NCI-H2107 (cell line): ENCODE measurements at places on chromosomes 4 and X.

- peak; percentile 57 for DNase-seq
These were observed 20.2 kb downstream of the TMEM31 start for GRCh38 chrX:103730796-103731493.

GRCh38 chr4:156158747-156159146 is 205.1 kb upstream of the CTSO start:
- DNase-seq = no peak

DNA sequence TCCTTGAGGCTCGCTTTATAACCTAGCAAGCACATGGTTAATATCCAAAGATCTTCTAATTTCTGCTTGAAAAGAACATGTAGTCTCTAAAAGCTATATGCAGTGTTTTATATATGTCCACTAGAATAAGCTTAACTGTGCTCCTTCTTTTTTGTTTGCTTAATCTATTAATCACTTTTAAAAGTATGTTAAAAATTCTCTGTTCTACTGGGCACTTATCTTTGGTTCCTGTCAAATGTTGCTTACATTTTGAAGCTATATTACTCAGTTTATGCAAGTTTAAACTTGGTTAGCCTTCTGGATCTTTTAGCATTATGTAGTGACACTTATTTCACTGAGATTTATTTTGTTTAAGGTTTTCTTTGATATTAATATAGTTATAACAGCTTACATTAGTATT is 32.5 kb downstream of the MAOA start:
- DNase-seq = no peak

DNA sequence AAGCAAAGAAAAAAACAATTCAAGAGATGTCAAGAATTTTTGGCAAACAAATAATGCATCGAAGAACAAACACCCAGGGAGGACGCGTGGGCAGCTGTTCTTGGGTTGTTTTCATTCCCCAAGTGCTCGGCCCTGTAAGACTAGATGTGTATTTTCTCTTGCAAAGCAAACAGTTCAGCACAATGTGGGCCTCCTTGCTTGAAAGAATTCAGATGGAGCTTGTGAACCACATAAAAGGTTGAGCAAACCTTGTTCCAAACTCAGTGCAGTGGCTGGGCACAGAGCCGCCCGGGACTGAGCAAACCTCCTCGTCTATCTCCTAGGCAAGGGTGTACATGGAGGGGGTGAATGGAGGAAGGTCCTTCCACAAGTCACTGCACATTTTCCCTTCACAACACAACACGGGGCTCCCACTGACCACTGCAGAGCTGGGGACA is 82.4 kb downstream of the HTRA3 start:
- DNase-seq = no peak

GRCh38 chr4:184066584-184067300 is 150.9 kb downstream of the ENPP6 start:
- no peak for DNase-seq

DNA sequence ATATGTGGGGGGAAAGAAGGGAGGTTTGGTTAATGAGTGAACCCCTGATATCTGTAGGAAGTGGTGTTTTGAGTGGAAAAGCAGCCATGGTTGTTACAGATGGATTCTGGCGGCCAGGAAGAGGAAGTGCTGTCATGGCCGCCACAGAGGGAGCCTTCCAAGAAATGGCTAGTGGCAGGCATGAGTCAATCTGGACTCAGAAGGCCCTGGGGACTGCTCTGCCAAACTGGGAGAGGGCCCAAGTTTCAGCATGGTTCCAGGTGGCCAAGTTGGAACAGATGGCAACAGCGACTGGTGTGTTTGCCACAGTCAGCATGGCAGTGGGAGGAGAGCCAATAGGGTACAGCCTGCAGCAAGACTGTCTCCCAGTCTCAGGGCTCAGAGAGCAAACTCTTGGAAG is 32.5 kb downstream of the ETDB start:
- no peak for DNase-seq

DNA sequence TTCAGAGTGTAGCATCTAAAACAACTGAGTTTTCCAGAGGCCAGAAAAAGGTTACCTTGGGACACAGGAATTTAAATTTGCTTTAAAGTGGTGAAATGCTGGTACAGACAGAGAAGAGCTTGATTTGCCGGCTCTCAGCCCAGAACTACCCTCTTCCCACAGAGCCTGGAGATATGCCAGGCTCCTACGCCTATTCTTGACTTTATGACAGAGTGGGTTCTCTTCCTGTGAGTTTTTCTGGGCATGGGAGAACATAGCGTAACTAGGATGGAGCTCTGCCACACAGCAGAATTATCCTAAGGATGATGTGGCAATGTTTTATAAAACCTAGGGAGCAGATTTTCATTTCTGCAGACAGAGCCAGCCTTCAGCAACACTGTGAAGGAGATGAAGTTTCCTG is 241.8 kb downstream of the GRIA3 start:
- no peak for DNase-seq

DNA sequence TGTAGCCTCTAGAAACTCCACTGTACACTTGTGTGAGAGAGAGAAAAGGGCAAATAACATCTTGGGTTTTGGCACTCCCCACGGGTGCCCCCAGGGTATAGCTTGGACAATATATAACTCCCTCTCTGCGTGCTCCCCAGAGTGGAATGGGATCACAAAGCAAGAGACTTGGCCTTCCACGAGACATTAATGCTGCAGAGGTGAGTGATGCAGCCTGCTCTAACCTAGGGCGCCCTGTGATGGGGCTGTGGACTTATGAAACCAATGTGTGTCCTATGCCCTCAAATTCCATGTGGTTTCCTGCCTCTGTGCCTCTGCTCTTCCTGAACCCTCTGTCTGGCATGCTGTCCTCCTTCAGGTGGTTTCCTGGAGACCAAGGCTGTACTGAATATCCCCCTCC is 22.0 kb upstream of the FAM9C start:
- DNase-seq = no peak
